ENCODE measurements at places on chromosomes 12 and 14. TPM values are rescaled to one million over a fixed set of nuclear protein-coding genes. Genes with fewer than 3 reads are reported as not detected.

Gene ITGB7
- 1.8 TPM for polyA plus RNA-seq

Gene NTS
- polyA plus RNA-seq = 10.1 TPM

Gene KLRC1
- 1.4 TPM for polyA plus RNA-seq

Gene ESPL1
- 9.1 TPM for polyA plus RNA-seq

Gene ACTR6
- 40.3 TPM for polyA plus RNA-seq
